ENCODE measurements at places on chromosomes 6 and 20.

GRCh38 chr6:163646133-163646532 is 231.6 kb downstream of the QKI start:
- no peak for DNase-seq

DNA sequence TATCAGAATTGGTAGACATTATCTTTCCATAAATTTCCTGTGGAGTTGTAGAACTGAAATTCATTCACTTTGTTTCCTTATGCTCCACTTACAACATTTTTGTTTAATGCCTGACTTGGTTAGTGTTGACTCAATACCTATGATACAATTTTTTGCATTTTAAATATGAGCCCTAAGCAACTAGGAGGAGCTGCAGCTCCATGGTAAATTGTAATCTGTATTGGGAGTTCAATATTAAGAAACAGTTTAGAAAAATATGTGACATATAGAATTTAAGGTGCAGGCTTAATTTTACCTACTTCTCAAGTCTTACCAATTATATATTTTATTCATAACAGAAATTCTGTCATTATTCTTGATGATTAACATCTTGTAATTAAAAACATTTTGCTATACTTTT is 868.3 kb downstream of the EYS start:
- peak; percentile 21 for DNase-seq

DNA sequence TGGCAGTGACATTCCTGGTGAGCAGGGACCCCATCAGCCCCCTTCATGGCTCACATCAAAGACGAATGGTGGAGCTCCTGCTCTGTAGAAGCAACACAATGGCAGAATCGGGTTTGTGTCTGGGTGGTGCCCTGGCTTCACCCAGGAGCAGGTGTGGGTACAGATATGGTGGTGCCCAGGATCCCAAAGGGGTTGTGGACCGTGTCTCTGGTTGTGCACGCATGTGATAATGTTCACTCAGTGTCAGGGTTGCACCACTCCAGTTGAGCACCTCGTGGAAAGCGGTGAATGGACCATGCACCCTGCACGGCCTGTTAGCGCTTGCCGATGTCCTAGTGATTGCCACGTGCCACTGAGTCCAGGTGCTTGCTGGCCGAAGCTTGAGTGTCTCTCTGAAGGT is 63.0 kb downstream of the IGF2R start:
- DNase-seq = no peak

DNA sequence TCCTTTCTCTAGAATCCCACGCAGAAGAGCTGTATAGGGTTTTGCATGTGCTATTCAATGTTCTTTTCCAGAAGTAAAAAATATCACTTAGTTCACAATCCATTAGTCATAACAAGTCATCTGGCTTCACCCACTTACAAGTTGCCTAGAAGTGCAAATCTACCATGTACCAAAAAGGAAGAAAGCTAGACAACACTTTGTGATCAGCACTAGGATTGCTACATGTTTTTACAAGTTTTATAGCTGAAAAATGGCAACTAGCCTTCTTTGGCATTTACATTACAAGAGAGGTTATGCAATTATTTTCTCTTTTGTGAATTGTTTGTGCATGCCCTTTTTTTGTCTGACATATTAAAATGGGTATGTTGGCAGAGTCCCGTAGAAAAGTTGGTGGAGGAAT is 85.6 kb upstream of the PTPRK start:
- no peak for DNase-seq

GRCh38 chr20:62301111-62301668 is 1.6 kb upstream of the ADRM1 start:
- DNase-seq = no peak

- no peak for DNase-seq
Measured at GRCh38 chr6:3164388-3164787, 7.0 kb upstream of the TUBB2A start.

- DNase-seq = no peak
Measured at GRCh38 chr6:21752054-21752811, 158.7 kb downstream of the SOX4 start.
